ENCODE measurements at places on chromosomes 7 and 10.

- DNase-seq, result no peak
Measured at GRCh38 chr10:101851411-101852116, 8.0 kb upstream of the KCNIP2 start.

GRCh38 chr7:91811236-91811635, 69.3 kb downstream of the MTERF1 start:
- peak; percentile 41 for DNase-seq

DNA sequence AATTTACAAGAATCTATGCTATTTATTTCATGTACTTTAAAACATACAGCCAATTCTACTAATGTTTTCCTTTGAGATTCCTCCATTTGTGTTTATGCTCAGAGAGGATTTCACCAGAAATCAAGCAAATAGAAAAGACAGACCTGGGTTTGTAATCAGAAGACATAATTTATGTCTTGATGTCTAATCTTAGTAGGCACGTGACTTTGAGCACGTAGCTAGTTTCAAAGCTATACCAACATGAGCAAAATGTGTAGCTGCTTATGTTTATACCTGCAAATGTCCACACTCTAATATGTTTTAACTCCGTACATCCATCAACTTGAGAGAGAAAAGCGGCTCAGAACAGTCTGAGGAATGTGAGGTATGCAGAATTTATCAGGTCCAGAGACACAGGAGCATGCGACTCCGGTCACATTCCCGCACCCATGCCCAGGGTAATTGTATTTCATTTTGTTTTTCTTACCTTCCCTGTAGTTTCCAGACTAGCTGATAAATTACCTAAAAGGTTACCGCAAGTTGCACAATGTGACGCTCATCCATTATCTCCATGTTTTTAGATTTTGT, 40.0 kb downstream of the SVOPL start:
- DNase-seq, result no peak

DNA sequence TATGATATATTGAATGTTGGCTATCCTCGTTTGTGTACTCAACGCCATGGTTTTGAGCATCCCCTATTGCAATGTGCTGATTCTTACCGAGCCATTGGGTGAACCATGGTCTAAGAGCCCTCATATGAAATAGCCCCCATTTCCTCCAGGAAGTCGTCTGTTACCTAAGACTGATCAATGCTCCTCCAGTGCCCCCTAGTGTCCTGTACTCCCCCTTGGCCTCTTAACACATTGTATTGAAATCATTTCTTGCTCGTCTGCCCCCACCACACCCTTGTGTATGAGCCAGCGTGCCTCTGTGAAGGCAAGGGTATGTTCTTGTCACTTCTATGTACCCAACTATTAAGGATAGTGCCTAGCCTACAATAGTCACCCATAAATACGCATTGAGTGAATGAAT, 11.2 kb upstream of the SLC35B4 start:
- DNase-seq, result no peak

DNA sequence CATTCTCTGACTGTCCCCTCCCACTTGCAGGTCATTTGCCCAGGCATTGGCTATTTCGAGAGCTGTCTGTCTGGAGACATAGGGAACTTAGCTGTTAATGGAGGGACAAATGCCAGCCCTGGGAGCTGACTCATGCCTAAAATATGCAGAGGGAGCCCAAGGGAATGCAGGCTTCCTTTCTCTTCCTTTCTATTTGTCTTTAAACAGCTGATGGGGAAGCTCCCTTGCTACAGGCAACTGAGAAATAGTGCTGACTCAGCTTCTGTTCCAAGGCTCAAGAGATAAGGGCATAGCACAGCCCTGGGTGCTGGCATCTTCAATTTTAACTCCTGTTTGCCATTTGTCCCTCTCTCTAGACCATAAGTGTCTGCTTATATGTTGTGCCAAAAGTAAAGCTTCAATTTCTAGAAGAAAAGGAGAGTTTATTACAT, 82.7 kb upstream of the C1GALT1 start:
- DNase-seq, result peak; percentile 72
